Stimulated activated CD8-positive, alpha-beta memory T cell treated with anti-CD3 and anti-CD28 coated beads, Interleukin-15, amount 100 ng/mL, for 24 hours (primary cell): ENCODE measurements at places on chromosomes 13 and 19.

- DNase-seq, result no peak
Measured at GRCh38 chr13:67515895-67516294, 285.8 kb upstream of the PCDH9 start.

DNA sequence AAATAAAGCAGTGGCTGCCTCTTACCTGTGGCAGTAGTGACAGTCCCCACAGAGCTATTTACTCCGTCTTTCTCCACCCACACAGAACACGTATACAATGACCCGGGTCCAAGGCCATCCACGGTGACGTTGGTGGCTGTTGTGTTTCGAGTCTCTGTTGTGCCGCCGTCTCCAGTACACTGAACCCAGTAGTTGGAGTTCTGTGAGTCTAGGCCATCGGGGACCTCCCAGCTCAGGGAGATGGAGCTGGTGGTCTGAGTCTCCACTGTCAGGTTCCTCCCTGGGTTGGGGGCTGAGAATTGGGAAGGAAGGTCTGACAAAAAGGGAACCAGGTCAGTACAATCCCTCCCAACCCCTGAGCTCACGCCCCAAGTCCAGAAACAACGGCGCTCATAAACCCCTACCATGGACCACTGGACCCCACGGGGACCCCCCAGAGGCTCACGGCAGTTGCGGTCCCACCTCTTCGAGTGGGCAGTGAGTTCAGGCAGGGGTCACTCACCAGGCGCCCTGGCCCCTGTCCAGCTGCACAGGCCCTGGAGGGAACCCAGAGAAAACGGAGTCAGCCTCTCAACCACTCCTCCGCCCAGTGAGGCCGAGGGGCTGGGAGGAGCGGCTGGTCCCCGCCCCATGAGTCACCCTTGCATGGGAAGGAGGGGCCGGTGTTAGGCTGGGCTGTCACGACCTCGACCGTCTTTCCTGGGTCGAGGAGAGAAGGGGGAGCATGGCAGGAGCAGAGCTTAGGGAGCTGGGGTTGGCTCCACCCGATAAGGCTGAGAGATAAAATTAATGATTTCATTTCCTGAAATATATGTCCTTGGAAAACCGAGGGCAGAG lies 2.4 kb downstream of the PTPRH start:
- DNase-seq, result no peak

DNA sequence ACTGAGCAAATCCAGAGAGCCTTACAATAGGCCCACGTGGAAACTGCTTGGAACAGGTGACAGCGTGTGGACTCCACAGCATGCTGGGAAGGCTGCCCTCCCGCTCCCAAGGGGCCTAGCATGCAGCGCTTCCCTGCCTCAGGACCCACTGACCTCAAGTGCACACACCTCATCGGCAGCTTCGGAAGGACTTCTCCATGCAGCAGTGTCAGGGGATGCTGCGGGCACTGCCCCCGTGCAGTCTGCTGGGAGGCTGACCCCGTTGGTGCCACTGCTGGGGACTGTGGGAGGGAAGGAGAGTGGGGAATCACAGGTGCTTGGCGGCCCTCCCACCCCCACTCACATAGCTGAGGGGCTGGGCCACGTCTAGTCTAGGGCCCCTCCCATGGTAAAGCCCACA lies 17.2 kb downstream of the CAPS start:
- no peak for DNase-seq

GRCh38 chr13:44211286-44211685 lies 162.3 kb upstream of the SERP2 start:
- no peak for DNase-seq

DNA sequence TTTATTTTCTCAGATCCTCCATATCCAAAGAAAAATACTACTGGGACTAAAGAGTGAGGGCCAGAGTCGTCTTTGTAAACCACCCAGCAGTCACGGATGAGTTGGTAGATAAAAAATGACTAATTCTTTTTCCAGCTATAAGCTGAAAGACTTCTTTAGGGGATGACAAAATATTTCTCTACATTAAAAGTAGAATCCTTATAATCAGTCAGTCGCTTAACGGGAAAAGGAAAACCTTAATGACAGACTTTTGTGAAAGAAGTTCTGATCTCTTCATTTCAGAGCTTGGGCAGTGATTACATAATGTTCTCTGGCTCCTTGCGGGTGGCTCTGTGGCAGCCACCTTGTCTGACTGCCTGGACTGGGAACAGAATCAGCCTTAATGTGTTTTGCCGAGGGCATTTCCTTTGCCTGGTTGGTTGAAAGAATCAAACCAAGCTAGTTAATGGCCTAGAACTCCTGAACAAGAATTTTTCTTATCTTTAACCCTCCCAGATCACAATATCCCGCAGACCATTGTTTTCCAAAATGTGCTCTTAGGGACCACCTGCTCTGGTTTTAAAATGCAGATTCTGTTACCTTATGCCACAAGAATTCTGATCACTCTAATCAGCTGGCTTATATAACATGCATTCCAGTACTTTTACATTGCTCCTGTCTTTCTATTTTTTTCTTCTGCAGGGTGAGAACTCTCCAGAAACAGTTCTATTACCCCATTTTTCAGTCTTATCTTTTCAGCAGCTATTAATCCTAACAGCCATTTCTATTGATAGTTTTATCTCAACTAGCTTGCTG lies 2.5 kb downstream of the ITM2B start:
- DNase-seq, result no peak

- DNase-seq, result peak; percentile 41
Measured at GRCh38 chr19:16417660-16418596, 53.8 kb downstream of the EPS15L1 start.

- no peak for DNase-seq
Measured at GRCh38 chr13:80093888-80094287, 247.0 kb downstream of the SPRY2 start.

- DNase-seq, result peak; percentile 62
Measured at GRCh38 chr19:29672933-29673336, 7.7 kb downstream of the PLEKHF1 start.

DNA sequence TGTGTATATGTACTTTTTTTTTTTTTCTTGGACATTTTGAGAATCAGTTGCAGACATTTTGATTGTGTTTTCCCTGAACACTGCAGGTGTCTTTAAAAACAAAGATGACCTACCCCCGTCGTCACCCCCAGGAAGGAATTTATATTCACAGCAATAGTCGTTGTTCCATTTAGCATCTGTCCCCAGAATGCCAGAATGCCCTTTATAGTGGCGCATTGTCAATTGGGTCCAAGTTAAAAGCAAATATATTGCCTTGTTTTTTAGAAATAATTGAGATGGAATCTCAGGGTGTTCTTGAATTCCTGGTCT lies 1.8 kb upstream of the RNF225 start:
- no peak for DNase-seq

DNA sequence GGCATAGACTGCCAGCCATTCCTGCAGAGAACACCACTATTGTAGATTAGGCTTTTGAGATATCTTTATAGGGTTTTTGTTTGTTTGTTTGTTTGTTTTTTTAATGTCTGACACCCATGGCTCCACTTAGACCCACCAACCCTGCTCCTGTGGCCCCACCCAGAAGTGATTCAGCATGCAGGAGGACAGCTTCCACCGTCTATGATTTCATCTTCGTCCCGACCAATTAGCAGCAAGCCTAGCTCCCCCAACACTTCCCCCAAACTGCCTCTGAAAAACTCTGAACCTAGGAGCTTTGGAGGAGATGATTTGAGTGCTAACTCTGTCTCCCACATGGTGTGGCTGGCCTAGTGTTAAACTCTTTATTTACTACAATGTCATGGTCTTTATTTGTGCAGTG lies 108.3 kb upstream of the RXFP2 start:
- DNase-seq, result no peak

DNA sequence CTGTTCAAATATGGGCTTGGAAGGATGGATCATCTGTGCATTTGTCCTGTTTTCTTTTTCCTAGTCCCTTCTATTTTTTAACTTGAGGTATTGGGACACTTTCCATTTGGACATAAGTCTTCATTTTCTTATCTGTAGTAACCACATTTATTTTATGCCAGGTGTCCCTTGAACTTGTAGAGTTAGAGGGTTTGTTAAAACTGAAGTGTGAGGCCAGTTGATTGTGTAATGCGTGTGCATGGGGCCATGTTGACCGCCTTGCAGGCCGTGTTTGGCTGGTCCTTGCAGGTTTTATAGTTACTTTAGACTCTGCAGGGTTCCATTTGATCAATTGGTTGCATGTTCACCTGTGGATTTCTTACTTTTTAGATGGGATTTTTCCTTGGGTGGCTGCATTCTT lies 21.0 kb downstream of the SAE1 start:
- no peak for DNase-seq

DNA sequence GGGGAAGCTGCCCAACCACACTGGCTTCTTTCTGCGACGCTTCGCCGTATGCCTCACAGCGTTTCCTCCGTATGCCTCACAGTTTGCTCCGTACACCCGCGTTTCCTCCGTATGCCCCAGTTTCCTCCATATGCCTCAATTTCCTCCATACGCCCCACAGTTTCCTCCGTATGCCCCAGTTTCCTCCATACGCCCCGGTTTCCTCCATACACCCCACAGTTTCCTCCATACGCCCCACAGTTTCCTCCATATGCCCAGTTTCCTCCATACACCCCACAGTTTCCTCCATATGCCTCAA lies 22.6 kb downstream of the GAS6 start:
- no peak for DNase-seq

DNA sequence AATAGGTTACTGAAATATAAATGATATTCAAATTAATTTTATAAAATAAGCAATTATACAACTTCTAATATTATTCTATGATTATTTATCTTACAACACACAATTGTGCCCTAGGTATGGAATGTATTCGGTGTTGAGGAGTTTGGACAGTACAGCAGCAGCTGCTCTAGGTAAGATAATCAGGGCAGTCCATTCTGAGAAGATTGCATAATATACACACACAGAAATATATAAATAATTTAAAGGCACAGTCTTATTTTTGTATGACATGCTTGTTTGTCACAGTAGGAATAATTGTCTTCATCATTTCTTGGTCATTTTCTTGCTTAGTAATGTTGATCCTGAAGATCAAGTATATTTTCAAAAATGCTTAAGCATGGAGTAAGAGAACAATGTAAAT lies 849.4 kb upstream of the MIR17HG start:
- DNase-seq, result no peak

GRCh38 chr13:27353708-27354107 lies 70.7 kb upstream of the GTF3A start:
- DNase-seq, result no peak

GRCh38 chr13:50509167-50509566 lies 334.3 kb downstream of the DLEU7 start:
- no peak for DNase-seq

DNA sequence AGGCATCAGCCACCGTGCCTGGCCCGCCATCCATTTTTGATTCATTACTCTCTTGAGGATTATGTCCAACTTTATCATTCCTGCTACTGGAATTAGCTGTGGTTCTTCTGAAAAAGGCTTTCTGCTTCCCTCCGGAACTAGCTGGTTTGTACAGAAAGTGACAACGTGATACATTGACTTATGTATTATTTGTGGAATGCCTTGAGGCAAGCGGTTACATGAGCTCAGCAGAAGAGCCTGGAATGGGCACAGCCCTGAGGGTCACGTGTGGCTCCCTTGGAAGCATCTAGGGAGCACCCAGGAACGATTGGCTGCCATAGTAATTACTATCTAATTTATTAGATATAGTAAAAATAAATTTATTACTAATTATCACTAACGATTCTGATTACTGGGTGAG lies 14.4 kb upstream of the RETN start:
- DNase-seq, result no peak

- DNase-seq, result no peak
Measured at GRCh38 chr19:7101498-7102253, 32.2 kb downstream of the ZNF557 start.

DNA sequence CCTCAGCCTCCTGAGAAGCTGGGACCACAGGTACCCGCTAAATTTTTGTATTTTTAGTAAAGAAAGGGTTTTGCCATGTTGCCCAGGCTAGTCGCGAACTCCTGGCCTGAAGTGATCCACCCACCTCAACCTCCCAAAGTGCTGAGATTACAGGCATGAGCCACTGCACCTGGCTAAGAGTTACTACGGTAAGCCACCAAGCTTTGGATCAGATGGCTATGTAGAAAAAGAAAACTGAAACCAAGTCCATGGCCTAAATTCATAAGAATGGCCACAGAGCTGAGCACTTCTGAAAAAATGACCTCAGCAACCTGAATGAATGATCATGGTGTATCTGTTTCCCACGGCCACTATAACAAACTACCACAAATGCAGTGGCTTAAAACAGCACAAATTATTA lies 9.4 kb downstream of the OPA3 start:
- DNase-seq, result no peak

GRCh38 chr19:513368-514165 lies 6.3 kb downstream of the TPGS1 start:
- DNase-seq, result no peak

DNA sequence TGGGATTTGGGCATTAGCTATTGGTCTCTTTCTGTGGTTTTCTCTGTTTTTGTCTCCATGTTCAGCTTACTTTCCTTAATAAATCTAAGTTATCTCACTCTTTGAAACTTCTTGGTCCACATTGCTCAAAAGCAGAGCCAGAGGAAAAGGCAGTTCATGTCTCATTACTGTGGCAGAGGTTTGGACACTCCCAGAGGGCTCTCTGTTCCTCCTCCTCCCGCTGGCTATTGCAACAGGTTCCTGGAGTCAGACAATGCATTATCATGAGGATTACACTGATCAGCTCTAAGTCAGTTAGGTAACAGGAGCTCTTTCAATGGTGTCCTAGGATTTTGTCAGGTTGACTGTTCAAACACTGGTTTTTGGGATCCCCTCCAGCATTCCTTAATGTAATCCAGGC lies 298.8 kb downstream of the NDFIP2 start:
- DNase-seq, result no peak

DNA sequence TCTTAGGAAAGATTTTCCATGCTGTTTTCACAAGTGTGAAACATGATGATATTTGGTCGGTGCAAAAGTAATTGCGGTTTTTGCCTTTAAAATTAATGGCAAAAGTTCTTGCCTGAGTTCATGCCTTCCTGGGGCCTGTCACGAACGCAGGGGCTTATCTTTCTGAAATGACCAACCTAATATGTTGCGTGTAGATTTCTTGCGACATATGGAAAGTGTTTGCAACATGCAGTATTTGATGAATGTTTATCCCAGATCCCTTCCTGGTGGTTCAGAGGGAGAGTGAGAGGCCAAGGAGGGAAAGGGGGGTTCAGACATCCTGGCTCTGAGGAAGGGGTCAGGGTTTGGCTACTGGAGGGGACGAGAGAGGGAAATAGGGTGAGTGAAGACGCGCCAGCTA lies 72.0 kb downstream of the TEX29 start:
- no peak for DNase-seq

GRCh38 chr13:46643165-46643777 lies 90.3 kb downstream of the LRCH1 start:
- no peak for DNase-seq

- no peak for DNase-seq
Measured at GRCh38 chr13:44437356-44438233, 64.0 kb downstream of the SERP2 start.
